ENCODE measurements at places on chromosomes 13 and 19.
A peak's percentile ranks its signal among the peaks of the same experiment; 100 is the strongest.

DNA sequence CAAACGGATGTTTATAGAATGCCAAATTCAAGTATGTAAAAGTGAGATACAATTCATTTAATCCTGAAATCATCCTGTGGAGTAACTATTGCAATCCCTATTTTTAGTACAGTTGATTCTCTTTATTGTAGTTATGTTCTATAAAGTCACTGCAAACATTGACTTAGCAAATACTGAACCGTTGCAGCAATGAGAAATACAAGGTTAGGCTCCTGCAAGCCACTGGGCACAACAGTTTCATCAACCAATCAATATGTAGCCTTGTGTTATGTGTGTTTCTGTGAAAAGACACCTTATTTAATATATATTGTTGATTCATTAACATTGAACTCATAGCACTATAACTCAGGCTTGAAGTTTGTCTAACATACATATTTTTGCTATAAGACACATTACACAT is 174.4 kb downstream of the DCT start:
- DNase-seq, result no peak

DNA sequence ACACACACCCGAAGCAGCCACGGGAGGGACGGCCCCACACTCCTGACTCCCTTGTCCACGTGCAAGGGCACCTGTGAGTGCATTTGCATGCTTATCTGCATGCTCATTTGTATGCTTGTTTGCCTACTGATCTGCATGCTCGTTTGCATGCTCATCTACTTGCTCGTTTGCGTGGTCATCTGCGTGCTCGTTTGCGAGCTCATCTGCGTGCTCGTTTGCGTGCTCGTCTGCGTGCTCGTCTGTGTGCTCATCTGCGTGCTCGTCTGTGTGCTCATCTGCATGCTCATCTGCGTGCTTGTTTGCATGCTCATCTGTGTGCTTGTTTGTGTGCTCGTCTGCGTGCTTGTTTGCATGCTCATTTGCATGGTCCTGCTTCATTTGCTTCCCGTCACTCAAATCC is 23.8 kb downstream of the SHC2 start:
- DNase-seq, result no peak

GRCh38 chr19:3096902-3097326 is 2.8 kb downstream of the GNA11 start:
- DNase-seq, result no peak

GRCh38 chr19:23957660-23958281 is 43.1 kb downstream of the ZNF726 start:
- DNase-seq, result no peak

- DNase-seq, result no peak
These were observed 21.3 kb downstream of the IPO5 start for GRCh38 chr13:97974773-97975172.

DNA sequence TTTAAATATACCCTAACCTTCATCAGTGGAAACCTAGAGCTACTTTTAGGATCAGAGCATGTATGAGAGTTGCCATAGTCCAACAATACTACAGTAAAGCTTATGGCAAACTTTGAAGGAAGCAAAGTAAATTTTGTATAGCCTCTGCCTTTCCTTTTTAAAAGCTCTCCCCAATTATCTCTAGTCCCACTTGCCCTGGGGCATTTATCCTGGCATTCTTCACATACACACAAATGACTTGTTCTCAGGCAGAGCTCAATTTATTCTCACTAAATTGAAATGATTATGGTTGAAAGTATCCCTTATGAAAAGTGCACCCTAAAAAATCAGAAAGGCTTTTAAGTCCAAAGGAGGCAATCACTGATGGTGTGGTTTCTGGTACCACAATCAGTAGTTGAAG is 94.1 kb upstream of the UFM1 start:
- DNase-seq, result no peak

GRCh38 chr19:18653853-18654252 is 17.0 kb downstream of the KLHL26 start:
- DNase-seq, result no peak

- DNase-seq, result no peak
These were observed 16.0 kb upstream of the SEMA6B start for GRCh38 chr19:4575267-4576015.

DNA sequence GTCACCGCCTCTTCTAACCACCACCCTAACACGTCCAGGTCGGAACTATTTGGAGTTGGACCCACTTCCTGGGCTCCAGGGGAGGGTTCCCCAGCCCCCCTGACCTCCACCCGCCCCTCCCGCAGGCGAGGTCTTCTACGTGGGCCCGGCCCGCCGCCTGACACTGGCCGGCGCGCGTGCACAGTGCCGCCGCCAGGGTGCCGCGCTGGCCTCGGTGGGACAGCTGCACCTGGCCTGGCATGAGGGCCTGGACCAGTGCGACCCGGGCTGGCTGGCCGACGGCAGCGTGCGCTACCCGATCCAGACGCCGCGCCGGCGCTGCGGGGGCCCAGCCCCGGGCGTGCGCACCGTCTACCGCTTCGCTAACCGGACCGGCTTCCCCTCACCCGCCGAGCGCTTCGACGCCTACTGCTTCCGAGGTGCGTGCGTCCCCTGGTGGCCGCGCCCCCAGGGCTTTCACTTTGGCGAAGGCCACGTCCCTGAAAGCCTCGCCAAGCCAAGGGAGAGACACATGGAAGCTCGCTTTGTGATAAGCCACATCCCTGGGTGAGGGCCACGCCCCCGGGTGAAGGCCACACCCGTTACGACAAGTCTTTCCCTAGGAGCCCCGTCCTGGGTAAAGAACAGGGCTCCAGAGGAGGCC is 13.2 kb downstream of the NCAN start:
- peak; percentile 72 for DNase-seq

DNA sequence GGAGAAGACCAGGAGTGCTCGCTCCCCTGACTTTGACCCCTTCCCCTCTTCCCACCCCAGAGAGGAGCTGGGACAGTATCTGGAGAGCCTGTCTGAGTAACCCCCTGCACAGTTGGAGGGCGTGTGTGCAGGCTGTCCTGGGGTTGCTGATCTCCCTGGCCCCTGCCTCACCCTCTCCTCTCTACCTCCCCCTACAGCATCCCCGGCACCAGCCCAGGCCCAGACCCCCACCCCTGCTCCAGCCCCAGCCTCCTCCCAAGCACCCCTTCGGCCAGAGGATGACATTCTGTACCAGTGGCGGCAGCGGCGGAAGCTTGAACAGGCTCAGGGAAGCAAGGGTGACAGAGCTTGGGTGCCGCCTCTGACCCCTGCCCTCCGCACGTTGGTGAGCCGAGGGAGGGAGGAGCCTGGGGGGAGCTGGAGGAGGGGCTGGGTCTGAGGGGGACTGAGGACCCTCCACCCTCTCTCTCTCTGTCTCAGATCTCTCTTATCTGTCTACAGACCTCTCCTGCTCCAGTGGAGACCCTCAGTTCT is 8.7 kb downstream of the PROSER3 start:
- no peak for DNase-seq

- no peak for DNase-seq
These were observed 105.1 kb upstream of the ZNF507 start for GRCh38 chr19:32240316-32240715.

DNA sequence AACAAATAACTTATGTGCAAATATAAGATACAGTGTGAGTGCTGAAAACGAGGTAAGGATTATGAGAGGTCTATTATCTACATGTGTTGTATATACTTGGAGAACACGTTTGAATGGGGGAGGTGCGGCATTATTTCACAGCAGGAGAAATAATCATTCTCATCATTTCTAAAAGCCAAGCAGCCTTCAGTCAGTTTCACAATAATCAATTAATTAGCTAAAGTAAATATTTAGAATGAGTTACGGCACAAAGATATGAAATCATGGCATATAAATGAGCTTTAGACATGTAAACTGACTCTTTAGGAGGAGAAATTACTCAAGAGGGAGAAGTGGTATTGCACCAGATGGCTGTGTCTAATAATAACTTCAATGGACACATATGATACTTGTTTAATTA is 366.6 kb downstream of the DNAJC15 start:
- peak; percentile 55 for DNase-seq

DNA sequence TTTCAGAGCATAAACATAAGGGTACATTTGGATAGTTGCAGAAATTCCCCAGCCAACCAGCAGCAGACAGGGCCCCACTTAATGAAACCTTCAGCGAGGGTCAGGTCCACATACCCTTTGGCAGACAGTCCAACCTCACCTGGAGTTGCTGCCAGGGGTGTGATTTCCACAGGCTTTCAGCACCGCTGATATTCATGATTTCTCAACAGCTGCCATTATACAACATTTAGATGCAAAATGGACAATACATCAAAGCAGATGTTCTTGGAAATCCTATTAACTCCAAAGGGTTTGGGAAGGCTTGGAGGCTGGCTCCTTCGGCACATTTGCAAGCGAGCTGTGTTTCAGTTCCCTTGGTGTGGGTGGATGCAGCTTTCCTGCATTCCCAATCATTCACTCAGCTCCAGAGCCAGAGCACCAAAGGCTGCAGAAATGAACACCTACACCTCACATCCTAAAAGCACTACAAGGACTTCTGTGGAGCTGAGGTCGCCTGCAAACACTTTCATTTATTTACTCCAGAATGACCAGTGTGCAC is 147.2 kb upstream of the VSTM2B start:
- no peak for DNase-seq

- no peak for DNase-seq
These were observed 41.4 kb upstream of the OBI1 start for GRCh38 chr13:78700121-78700910.

DNA sequence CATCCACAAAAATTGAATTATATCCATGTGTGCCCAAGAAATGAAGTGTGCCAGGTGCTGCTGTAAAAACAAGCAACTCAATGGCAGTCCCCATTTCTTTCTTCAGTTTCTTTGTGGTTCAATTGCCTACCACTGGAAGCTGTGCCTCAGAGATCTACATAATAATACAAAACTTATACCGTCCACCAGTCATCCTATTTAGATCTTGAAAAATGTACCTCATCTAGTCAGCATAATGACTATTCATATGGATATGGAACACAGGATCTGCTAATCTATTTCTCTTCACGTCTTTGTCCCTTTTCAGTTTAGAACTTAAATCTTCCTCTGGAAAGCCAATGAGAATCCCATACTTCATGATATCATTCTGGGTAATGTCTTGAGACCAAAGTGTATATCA is 648.5 kb downstream of the PCDH9 start:
- no peak for DNase-seq

DNA sequence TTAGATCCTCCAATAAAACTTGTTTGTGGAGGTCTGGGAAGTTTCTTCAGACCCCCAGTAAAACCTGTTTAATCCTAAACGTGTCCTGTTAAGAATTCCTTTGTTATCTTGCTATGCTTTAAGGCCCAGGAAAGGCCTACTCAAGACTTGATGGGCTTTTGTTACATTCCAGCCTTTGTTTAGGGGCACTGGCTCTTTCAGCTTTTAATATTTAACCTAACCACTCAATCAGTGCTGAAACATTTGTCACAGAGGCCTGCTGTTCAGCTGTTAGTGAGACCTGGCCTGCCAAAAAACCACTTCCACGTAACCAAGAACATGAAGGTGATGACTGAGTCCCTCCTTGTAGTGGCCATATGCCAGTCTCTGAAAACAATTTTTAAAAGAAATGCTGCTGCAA is 41.7 kb downstream of the PCDH17 start:
- DNase-seq, result no peak

- no peak for DNase-seq
These were observed 271.8 kb upstream of the HTR2A start for GRCh38 chr13:47168618-47169017.

DNA sequence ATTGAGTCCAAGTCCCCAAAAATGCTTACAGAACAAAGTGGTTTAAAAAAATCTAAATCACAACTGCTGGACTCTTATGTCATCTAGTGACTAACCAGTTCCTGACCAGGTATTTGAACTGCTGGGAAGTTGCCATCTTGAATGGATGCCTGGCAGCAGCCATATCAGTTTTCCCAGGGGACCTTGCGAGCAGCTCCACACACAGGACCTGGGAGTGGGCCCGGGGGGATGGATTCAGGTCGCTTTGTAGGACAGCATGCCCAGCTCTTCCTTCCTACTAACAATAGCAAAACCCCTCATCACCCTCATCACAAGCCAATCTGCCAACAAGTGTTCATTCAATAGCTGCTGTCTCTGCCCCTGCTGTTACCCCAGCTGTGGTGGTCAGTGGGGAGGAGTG is 65.3 kb downstream of the KCTD15 start:
- DNase-seq, result no peak

DNA sequence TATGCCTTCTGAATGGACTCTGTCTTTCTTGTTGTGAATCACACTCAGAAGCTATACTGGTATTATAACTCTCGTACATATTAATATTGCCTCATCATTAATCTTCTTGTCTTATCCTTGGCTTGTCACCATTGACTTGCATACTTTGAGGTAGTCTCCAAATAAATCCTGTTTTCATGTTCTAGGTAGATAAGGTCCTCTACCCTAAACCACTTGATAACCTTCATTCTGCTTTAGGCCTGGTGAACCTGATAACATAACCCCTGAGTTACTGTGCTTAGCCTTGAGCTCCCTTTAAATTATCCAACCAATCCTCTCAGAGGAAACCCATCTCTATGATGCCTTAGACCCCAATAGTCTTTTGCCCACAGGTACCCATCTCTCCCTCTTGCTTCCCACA is 1162.3 kb downstream of the SLITRK1 start:
- DNase-seq, result no peak

DNA sequence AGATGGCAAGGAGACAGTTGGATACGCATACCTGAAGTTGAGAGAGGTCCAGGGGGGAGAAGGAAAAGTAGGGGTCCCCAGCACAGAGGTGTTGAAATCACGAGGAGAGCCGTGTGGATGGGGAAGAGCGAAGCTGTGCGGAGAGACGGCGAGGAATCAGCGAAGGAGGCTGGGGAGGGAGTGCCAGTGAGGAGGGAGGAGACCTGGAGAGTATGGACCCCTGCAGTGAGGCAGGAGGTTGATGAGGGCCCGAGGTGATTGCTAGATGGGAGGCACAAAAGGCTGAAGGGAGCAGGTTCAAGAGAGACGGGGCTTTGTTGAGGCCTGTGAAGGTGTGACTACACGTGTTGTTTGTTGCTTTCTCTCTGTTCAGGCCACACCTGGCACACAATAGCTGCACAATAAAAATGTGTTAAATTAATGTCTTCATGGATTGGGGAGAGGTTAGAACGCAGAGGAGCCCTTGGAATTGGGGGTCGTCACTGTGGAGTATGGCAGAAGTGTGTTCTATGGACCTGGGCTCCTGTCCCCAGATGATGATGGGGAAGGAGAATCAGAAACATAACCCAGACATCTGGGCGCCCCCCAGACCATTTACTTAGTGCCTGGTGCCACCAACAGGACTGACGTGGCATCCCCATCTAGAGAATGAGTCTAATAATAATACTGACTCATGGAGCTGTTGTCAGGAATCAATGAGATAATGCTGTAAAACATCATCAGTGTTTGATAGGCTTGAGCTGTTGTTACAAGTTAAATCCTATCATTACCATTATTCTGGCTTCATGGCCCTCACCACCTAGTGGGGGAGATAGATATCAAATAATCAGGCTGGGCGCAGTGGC is 137.5 kb downstream of the SIPA1L3 start:
- peak; percentile 8 for DNase-seq

GRCh38 chr13:40597735-40598365 is 68.6 kb downstream of the FOXO1 start:
- no peak for DNase-seq

GRCh38 chr19:37966211-37966661 is 59.2 kb downstream of the SIPA1L3 start:
- no peak for DNase-seq

GRCh38 chr13:23752111-23753001 is 136.8 kb downstream of the MIPEP start:
- DNase-seq, result no peak
